ENCODE measurements at places on chromosomes 4 and X.

DNA sequence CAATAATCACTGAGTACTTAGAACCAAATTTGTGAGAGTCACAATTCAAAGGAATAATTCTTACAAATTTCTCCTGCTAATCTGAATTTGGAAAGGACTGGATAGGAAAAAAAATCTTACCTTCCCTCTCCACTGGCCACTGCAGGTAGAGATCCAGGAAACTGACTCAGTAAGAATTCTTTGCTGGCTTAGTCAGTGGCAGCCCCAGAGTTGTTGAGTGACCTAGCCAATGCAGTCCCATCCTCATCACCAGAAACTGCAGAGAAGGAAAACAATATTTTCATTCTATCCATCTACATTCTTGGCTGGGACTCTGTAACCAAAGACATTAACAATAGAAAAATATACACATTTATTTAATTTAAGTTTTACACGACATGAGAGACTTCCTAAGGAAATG lies 572.0 kb downstream of the ADGRL3 start:
- DNase-seq: no peak

DNA sequence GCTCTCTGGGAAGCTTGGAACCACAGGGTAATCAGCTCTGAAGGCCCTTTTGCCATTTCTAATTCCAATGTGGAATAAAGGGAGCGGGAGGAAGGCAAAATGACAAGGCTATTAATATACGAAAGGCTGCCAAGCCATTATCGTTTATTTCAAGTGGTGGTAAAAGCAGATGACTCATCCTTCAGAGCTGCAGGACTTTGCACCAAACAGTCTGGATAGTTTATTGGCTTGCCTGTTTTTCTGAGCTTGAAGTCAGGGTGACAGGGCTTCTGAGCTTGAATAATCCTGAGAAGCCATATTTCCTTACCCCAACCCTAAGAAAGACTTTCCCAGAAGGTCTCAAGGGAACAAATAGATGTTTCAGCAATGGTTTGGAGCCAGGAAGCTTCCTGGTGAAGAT lies 7.7 kb upstream of the GABRE start:
- DNase-seq: no peak

DNA sequence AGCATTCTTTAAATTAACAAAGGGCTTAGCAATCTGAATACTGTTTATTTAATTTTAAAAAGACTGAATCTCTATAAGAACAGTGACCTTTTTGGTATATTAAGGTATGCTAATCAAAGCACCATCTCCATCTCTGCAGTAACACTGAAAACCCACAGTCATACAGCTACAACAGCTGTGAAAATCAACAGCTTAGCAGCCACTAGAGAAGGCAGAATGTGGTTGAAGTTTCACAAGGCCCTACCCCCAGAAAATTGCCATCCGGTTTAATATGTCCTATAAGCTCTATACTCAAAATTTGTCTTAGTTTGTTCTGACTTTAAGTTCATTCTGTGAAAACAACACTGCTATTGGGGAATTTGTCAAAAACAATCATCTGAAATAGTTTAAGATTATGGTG lies 128.7 kb downstream of the OPHN1 start:
- DNase-seq: no peak

DNA sequence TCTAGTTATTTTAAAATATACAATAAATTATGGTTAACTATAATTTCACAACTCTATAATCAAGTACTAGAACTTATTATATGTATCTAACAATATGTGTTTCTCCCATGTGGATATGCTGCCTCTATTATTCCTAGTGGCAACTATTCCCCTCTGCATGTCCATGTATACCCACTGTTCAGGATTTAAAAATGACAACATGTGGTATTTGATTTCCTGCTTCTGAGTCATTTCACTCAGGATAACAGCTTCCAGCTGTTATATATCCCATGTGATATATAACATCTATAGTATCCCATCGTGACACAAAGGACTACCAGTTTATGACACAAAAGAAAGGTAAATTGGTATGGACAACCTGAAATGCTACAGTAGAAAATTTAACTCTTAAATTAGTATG lies 167.4 kb upstream of the TACR3 start:
- no peak for DNase-seq

GRCh38 chr4:114019969-114020358 lies 40.5 kb upstream of the ARSJ start:
- no peak for DNase-seq

- DNase-seq: no peak
Observed at GRCh38 chrX:111100191-111100590, 4.2 kb downstream of the PAK3 start.

GRCh38 chr4:15654593-15655222 lies 449 bp downstream of the FBXL5 start:
- peak; percentile 70 for DNase-seq

DNA sequence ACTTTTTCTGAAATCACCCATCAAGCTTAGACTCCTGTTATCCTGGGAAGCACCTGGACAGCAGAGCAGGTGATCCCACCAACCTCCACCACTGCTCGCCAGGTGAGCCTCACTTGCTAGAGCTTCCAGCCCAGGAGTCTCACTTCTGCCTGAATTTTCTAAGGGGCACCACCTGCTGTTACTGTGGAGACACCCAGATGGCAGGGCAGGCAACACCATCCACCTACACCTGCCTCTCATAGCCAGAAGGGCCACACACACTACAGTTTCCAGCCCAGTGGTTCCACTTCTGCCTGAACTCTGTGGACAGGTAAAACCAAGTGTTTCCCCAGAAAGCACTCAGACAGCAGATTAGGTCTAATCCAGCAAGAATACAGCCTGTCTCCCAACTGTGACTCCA lies 262.0 kb downstream of the ARAP2 start:
- no peak for DNase-seq

DNA sequence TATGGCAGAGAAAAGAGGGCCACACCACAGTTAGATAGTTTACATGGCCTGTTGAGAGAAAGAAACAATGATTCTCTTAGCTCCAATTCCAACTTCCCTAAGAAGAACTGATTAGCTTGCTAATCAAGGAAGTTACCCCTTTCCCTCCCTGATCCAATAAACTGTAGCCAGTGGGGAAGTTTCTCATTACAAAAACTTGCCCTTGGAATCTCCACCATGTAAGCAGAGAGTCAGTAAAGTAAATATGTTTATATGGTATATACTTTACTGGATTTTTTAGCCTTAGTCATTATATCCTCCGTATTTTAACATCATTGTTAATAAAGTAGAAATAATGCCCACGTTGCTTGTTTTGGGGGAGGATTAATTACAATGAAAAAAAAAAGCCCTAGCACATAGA lies 7.7 kb upstream of the ADGRL3 start:
- no peak for DNase-seq

- DNase-seq: no peak
Observed at GRCh38 chrX:133314281-133314680, 96.1 kb upstream of the TFDP3 start.

DNA sequence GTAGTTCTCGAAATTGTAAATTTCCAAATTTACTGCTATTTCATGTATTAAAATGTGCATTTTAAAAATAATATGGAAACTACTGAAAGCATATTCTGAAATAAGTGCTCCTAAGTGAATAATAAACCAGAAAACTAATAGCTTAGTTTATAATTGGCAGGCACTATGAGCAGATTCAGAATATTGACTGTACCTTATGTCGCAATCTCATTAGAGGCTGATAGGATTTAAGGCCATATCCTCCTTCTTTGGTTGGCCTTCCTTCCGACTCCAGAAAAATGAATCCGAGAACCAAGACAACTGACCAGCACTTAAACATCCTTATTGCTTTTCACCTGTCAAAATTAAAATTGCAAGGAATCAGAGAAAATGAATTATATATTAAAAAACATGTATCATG lies 52.7 kb downstream of the FSTL5 start:
- DNase-seq: no peak

- no peak for DNase-seq
Observed at GRCh38 chrX:17846045-17846444, 15.1 kb downstream of the RAI2 start.

- DNase-seq: no peak
Observed at GRCh38 chrX:72045552-72046277, 86.0 kb downstream of the RTL5 start.

GRCh38 chrX:39773923-39774773 lies 323.6 kb downstream of the BCOR start:
- no peak for DNase-seq

GRCh38 chrX:39762266-39762841 lies 335.4 kb downstream of the BCOR start:
- DNase-seq: no peak

- DNase-seq: peak; percentile 61
Observed at GRCh38 chr4:105619188-105619931, 66.9 kb downstream of the ARHGEF38 start.

DNA sequence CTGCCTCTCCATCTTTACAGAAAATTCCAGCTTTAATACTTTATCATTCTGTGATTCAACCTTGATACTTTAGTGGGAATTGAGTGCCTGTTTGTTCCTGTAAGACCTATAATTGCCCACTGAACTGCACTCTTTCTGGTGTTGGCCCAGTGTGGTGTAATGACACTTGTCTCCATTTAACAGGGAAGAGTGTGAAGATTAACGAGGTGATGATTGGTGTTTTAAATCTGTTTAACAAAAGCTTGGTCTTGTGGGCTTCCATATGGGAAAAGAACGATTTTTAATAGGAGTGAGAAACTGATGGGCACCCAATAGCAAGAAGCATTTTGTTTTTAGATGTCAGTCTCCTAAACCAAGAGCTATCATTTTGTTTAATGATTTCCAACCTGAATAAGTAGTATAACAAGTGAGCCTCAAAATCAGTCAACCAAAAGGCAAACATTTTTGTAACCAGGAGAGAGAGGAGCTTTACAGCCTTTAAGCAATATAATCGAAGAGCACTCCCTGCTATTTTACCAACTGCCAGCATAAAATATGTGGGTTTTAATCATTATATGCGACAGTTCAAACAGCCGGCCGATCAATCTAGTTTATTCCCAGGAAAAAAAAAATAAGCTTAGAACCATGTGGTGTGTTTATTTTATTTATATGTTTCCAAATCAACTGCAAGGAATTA lies 50.2 kb downstream of the SUPT20HL1 start:
- DNase-seq: no peak

DNA sequence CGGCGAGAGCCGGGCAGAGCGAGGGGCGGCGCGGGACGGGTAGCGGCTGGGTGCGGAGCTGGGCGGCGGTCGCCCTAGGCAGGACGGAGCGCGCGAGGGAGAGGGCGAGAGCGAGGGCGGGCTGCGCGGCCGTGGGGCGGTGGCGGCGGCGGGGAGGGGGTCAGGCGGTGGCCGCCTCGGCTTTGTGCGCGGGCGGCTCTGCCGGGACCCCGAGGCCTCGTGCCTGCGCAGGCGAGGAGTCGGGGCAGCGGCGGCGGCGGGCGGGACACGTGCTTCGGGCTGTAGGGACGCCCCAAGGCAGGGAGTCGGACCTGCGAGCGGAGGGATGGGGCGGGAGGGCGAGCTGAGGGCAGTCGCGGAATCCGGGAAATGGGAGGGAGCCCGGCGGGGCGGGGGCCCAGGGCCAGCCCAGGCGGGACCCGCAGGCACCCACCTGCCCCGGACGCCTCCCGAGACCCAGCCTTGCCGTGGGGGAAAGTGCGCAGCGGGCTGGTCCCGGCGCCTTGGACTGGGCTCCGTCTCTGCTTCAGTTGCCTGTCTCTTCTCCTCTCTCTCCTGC lies 465 bp downstream of the BMPR1B start:
- DNase-seq: peak; percentile 33

GRCh38 chr4:23884261-23884660 lies 5.6 kb downstream of the PPARGC1A start:
- no peak for DNase-seq

- no peak for DNase-seq
Observed at GRCh38 chr4:159508917-159509500, 406.1 kb downstream of the RAPGEF2 start.

GRCh38 chr4:113899271-113900070 lies 80.0 kb downstream of the ARSJ start:
- no peak for DNase-seq

DNA sequence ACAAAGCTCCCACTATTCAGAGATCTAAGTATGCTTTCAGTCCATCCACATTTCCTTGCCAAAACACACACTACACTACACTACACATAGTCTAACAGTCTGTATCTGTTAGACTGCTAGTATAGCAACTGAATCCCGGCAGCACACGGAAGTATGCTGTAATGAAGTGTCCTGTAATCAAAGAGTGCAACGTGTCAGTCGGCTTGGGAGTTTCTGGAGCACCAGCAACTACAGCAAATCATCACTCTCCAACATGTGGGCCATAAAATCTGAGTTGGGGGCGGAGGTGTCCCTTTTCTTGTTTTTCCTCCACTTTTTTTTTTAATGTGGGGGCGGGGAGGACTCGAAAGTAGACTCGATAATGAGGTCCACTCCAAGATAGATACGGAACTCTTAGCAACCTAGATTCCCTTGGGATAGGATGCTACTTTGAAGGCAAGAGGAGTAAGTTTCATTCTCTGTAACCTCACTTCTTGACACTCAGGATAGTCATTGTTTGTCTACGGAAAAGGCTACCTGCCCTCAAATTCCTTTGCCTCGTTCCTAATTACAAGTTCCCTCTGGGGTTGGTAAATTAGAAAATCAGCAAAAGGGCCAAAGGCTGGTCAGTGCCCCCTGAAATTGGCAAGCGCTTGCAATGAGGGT lies 722 bp downstream of the SLC10A7 start:
- peak; percentile 36 for DNase-seq

- DNase-seq: no peak
Observed at GRCh38 chr4:73839071-73839470, 2.6 kb downstream of the CXCL6 start.

DNA sequence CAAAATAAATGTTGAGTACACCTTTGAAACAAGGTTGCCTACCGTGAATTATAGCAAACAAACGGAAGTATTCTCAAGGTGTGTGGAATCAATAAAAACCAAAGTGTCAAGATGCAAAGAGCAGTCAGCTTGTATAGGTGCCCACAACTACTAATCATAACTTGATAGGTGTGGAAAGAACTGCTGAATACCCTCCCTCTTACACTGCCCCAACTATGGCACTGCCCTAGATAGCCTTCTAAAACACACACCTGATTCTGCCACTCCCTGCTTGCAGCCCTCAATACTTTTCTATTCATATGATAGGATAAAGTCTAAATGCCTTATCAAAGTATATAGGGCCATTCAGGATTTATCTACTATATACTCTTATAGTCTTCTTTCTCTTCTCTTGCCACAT lies 31.1 kb upstream of the SLC4A4 start:
- DNase-seq: no peak

GRCh38 chr4:69843301-69843700 lies 16.6 kb downstream of the SULT1E1 start:
- no peak for DNase-seq

- DNase-seq: no peak
Observed at GRCh38 chrX:106954041-106954440, 33.8 kb downstream of the CLDN2 start.

DNA sequence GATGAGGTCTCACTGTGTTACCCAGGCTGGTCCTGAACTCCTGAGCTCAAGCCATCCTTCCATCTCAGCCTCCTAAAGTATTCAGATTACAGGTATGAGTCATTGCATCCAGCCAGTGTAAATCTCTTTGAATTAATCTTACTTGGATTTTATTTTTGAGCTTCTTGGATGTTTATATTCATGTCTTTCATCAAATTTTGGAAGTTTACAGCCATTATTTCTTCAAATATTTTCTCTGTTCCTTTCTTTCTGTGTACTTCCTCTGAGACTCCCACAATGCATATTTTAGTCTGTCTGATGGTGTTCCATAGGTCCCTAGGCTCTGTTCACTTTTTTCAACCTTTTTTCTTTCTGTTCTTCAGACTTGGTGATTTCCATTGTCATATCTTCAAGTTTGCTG lies 34.9 kb downstream of the ZCCHC13 start:
- DNase-seq: no peak

Data from liver (tissue), 10 donors.